ENCODE measurements at places on chromosomes 6 and 20.

DNA sequence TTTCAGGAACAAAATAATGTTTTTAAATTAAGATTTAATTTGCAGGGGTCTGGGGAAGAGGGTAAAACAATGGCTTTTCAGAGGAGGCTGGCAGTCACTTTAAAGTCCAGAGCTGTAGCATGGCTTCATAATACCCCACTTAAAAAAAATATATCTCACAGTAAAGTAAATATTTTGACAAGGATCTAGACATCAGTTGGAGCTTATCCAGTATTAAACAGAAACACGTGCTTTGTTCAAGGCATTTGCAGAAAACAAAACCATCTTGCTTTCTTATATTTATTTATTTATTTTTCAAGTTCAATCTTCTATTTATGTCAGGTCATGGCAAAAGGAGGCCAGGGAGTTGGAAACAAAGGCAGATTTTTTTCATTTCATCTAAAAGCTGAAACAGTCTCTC is 53.3 kb upstream of the PRL start:
- peak; percentile 35 for DNase-seq

GRCh38 chr6:7542065-7542873 is 798 bp downstream of the DSP start:
- peak; percentile 19 for DNase-seq

GRCh38 chr6:44446626-44447300 is 59.3 kb downstream of the CDC5L start:
- DNase-seq, result no peak

DNA sequence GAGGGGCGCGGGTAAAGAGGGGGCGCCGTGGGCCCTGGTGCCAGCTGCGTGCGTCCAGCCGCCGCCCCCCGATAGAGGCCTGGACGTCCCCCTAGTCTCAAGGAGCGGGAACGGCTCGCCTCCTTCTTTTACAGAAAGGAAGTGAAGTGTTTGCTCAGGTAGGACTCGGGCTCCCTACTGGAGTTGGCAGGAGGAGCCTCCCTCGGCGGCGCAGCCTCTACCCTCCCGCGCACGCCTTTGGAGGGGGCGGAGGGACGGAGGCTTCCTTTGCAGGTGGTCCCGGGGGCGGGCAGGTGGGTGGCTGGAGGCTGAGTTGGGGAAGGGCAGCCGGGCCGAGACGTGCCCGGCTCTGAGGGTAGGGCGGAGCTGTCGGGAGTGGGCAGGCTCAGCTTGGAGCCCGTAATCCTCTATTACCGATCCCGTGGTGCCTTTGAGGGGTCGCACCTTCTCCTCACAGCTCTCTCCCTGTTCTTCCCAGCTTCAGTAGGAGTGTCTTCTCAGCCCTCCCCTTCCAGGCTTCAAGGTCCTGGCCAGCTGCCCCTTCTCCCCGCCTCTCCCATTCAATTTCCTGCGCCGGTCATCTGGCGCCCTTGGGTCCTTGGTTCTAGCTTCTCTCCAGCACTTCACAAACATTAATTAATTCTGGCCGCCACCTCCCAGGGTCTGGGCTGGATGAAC is 728 bp downstream of the ITPR3 start:
- peak; percentile 71 for DNase-seq

- DNase-seq, result no peak
These were observed 470.5 kb upstream of the JAG1 start for GRCh38 chr20:11144114-11144950.

GRCh38 chr20:38692436-38693411 is 31.6 kb upstream of the SLC32A1 start:
- no peak for DNase-seq

- DNase-seq, result no peak
These were observed 195.5 kb downstream of the RIMS1 start for GRCh38 chr6:72081871-72082270.

GRCh38 chr6:155143578-155144106 is 120.2 kb upstream of the CLDN20 start:
- DNase-seq, result no peak

GRCh38 chr6:137044366-137045221 is at the start of gene IL20RA:
TSS of gene IL20RA (minus strand) at chr6:137044965. CDS start at chr6:137044728, 237 bp downstream.
- DNase-seq, result no peak

DNA sequence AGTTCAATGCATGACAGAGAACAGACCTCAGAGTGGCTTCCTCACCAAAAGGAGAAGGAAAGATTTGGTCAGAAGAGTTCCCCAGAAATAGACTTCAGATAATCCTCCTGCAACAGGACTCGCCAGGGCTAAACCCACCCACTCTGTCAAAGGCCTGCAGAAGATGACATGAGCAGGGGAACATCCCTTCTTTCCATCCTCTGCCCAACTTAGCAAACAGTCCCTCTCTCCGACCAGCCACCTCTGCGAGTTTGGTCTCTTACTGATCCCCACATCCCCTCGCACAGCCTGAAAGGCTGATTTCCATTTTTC is 7.5 kb downstream of the NFATC2 start:
- DNase-seq, result no peak

DNA sequence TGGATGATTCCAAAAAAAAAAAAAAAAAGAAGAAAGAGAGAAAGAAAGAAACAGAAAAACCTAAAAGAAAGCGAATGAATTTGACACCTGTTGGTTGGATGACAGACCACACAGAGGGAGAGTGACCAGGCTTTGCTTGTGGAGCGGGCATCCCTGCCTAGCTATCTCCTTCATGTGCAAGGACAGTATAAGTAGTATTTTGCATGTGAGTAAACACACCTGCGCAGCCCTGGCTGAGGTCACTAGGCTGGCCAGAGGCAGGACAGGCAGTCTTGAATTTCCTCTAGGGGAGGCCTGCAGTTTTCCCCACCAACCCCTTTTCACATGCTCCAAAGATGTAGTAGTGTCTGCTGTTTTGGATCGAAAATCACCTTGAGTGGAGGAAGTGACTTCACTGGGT is 126.4 kb downstream of the CCDC170 start:
- no peak for DNase-seq

DNA sequence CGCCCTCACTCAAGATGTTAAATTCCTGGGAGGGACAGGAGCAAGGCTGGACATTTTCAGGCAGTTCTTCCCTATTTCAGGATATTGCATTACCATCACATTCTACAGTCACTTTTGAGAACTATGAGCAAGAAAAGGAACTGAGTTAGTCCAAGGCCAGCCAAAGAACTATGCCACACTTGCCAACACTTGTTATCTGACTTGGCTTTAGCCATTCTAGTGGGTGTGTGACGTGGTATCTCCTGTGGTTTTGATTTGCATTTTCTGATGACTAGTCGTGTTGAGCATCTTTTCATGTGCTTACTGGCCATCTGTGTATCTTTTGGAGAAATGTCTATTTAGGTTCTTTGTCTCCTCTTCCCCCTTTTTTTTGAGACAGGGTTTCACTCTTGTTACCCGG is 12.0 kb downstream of the XRN2 start:
- no peak for DNase-seq

DNA sequence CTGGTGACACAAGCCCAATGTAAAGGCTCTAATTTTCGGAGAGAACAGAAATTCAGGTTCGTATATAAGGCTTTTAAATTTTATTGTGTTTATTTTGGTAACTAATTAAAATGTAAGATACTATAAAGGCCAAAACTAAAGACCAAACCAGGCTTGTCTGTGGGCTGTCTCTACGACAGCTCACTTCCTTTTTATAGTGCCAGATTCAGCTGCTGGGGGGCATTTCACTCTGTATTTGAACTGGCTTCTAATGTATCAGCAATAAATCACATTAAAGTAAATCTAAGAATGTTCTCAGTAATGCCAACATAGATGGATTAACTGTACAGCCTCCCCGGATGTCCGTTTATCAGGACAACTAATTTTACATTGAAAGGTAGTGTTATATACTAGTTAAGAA is 31.1 kb upstream of the STXBP5 start:
- no peak for DNase-seq

DNA sequence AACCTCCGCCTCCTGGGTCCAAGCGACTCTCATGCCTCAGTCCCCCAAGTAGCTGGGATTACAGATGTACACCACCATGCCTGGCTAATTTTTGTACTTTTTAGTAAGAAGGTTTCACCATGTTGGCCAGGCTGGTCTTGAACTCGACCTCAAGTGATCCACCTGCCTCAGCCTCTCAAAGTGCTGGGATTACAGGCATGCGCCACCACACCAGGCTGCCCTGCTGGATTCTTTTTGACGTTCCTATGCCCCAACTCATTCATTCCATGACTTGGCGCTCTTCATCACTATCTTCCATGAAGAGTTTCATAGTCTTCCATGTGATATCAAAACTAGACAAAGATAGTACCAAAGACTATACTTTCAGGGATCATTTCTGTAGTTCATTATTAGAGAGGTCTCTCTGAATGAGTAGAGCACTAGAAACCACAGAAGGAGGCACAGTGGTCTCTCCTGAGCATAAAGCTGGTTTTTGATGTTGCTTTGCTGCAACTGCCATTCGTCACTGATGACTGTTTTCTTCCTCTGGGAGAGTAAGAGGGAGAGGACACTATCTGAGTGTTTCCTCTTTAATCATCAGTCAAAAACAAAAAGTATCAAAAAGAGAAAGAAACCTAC is 23.5 kb downstream of the DNAAF9 start:
- DNase-seq, result no peak

- DNase-seq, result no peak
These were observed 39.6 kb downstream of the FAM217A start for GRCh38 chr6:4039348-4039747.

DNA sequence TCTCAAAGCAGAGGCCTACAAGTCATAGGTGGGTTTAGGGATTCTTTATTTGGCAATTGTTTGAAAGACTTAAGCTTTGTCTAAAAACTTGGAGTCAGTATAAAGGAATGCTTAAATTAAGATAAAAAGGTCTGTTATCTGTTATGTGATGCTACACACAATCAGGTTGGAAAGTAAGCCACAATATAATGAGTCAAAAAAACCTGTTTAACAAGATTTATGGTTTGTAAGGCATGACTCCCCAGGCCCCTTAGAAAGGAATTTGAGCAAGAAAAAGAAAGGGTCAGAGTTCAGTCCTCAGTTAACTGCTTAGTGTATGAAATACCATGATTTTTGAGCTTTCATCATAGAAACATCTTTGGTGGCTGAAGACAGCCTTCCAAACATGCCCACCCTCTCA is 66.8 kb upstream of the HMGN3 start:
- DNase-seq, result no peak

All from NCI-H1105 treated with DMSO at 0.1 percent for 48 hours (cell line).